AG09319 (cell line): ENCODE measurements at places on chromosomes 7 and 10.

DNA sequence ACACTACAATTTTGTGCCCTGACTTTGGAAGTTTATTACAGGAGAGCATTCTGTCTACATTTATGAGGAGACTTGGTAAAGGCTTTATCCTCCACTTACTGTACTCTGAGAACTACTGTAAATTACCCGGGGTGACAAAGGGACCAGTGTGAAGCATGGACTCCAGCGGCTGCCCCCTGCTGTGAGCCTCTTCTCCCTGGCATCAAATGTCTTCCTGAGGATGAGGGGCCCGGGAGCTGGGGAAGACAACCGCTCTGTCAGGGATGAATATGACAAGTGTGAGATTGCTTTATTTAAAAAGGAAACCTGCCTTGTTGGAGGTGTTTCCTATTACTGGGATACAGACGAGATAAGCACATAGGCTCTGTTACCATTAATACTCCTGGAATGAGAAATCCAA, 714.8 kb downstream of the CCSER2 start:
- no peak for DNase-seq

GRCh38 chr7:105649727-105650381, 68.6 kb upstream of the EFCAB10 start:
- DNase-seq = peak; percentile 19

DNA sequence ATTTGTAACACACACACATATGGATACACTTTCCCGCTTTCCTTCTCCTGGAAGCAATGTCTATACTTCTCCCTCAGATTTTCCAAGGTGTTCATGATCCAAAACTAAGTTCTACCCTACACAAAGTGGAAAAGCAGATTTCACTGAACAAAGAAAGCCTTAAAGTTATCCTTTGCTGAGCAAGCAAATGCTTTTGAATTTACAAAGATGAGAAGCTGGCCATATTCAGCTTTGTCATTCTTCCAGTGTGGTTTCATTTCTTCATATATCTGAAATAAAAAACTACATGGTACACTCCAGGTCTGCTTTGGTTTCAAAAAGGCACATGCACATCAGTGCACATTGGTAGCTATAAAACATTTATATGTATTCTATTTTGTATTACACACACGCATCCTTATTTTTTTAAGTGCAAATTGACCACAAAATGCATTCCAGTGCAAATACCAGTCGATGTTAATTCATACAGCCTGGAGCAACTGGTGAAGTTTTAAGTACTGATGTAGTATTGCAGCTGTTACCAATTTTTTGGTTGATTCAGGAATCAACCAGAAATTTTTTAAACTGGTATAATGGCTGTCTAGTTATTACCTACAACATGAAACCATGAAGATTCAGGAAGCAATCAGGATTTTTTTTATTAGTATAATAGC, 65.5 kb upstream of the SRPK2 start:
- peak; percentile 70 for DNase-seq

DNA sequence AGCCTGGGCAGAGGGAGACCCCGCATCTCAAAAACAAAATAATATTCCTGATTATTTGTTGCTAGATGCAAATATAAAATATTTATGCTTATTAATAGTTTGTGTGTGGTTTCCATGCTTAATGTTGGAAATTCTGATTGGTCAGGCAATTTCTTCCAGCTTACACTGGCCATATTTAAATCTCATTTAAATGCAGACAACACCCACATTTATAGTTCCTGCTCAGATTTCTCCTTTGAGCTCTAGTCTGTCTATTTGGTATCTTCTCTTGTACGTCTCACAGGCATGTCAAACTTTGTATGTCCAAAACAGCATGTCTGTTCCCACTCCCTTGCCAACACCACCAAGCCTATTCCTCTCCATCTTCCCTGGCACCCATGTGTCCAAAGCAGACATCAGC, 52.5 kb downstream of the FKBP9 start:
- DNase-seq = no peak

DNA sequence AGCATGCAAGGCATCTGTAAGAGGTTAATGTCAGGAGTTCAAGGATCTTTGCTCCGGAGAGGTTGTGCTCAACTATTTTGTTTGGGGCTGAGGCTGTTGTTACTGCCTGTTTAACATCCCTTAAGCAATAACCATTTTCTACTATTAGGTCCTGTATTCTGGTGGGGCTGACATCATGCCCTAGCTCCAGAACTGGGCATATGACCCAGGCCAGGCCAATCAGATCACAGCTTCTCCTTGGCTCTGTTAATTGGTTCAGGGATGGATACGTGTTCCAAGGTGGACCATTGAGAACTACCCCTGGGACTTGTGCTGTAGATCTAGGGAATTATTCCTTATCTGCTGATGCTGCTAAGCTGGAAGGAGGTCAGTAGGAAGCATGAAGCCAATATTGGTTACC, 67.0 kb downstream of the SYPL1 start:
- DNase-seq = no peak

DNA sequence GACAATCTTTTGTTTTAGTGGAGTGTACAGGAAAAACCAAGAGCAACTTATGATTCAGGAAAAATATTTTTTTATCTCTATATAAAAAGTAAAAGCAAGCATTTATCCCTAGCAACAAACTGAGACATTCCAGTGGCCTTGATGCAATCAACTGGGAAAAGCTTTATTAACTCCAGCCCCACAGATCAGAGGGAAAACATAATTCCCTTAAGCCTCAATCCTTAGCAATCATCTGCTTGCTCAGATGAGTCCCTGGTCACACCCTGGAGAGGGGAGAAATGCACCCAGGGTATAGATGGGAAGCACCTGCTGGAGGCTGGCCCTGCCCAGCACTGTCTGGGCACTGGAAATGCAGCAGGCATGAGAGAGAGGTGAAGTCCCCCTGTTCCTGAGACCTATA, 636.6 kb downstream of the TNS3 start:
- DNase-seq = no peak

GRCh38 chr7:132112657-132113056, 463.6 kb downstream of the PLXNA4 start:
- DNase-seq = no peak

DNA sequence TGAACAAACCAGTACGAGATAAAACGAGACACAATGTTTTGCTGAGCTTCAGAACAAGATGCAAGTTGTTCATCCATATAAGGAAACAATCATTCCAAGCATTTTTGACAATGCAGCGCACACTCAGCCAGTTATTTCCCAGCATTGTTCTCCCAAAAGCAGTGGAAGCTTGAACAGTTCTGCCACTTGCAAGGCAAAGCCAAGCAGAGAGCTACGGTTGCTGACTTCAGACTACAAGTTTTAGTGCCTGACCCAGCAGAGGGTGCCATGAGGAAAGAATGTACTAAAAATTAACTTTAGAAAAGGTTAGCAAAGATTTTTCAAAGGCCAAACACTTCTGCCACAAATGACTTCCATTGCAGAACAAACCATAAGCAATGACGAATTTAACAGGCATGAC, 152.5 kb downstream of the SLC25A13 start:
- no peak for DNase-seq

GRCh38 chr7:134851141-134851540, 71.7 kb downstream of the CALD1 start:
- no peak for DNase-seq

GRCh38 chr10:21379143-21379542, 146.3 kb downstream of the SKIDA1 start:
- DNase-seq = no peak

GRCh38 chr7:11120675-11121220, 147.1 kb downstream of the PHF14 start:
- DNase-seq = no peak

DNA sequence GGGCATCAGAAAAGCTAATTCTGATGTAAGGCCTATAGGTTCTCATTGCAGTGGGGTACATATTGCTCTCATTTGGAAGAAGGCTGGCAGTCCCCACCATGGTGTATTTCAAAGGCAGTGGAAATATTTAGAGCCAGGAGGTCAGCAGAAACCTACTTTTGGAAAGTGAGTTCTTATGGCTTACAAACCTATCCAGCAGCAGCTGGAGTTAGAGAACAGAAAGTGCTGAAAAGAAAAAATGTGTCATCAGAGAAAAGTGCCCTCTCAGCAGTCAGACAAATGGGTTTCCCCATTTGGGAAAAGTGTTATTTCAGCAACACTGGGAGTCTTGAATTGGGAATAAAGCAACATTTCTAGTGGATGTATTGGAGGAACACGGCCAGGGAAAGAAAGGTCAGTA, 105.7 kb upstream of the IGFBP3 start:
- no peak for DNase-seq

- no peak for DNase-seq
Observed at GRCh38 chr7:23654508-23654907, 25.5 kb upstream of the FAM221A start.

DNA sequence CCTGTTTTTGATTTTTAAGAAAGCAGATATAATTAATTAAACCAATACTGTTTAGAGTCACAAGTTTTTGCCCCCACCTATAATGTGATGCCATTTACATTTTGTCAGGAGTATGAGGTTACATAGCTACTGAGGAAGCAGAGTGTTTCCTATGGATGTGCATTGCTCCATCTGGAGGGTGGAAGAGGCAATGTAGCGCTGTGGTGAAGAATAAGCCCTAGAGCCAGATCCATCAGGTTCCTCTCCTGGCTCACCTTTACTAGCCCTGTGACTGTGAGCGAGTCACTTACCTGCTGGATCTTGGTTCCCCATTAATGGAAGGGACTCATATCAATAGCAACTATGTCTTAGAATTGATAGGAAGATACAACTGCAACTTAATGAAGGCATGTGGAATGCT, 216.0 kb downstream of the GPAM start:
- no peak for DNase-seq

DNA sequence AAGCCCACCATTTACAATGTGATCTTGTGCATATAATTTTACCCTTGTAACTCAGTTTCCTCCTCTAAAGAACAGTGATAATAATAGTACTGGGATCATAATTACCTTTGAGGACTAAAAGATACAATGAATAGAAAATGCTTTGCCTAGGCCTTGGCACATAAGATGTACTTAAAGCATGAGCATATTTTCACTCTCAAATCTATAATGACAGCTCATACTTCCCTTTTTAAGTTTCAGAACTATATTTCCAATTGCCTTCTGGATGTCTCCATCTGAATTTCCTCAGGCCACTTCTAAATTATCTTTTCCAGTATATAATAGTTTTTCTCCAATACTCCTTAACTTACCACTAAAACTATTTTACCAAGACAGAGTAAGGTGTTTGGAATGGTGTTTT, 13.3 kb upstream of the ITGB8 start:
- no peak for DNase-seq

DNA sequence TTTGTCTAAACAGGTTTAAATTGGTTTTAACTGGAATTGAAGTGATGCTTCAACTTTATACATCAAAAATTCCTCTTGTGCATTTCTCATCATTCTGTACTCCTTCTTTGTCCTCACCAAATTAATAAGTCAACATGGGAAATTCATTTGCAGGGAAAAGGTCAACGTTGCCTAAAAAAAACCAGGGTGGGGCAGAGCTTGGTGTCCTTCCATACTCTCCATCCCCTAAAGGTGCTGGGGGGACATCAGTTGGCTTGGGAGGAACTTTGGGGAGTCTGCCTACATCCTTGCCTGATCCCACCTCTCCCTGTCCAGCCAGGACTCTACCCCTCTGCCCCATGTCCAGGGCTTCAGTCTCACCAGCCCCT, 34.1 kb upstream of the SLC26A3 start:
- no peak for DNase-seq

DNA sequence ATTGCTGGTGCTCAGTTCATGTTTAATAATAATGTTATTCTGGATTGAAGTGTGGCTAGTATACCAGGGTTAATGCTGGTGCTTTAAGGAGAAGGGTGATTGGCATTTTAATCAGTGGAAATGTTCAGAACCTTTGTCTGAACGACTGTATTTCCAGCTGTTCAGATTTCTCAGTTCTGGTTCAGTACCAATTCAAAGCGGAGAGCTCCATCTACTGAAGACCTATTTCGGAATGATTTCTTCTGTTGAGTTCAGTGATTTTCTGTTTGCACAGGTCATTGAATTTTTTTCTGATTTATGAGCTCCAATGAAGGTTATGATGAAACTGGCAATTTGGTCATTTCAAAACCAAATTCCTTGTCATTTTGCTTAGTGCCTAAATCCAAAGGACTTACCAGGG, 160.1 kb downstream of the EXOC4 start:
- no peak for DNase-seq
